ENCODE measurements at places on chromosomes 1 and 21.

DNA sequence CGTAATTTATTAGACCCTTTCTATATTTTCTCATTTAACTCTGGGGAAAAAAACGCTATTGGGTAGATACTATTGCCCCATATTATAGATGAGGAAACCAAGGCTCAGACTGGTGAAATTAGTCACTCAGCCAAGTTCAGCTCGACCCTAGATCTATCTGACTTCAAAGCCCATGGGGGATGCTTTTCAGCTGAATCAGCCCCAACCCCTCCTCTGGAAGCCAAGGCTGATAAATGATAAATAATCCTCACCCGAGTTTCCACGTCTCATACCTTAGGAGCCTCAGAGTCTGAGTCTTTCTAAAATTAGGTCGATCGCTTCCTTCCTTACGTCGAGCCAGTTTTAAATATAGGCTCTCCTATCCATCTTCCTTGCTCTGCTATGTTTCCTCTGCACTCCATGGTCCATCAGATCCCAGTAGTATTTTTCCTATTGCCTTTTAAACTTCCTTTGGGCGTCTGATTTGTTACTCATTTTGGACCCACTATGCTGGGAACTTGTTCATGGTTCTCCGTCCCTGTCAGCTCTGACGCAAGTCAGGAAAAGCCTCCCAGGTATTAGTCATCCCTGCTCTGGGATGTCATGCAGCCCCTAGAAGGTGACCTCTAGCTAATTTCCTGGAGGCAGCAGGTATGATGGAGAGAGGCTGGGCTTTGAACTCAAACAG lies 122.8 kb downstream of the PLPP3 start:
- no peak for DNase-seq

GRCh38 chr1:108503062-108503733 lies 53.1 kb downstream of the NBPF6 start:
- no peak for DNase-seq

GRCh38 chr1:14308460-14308859 lies 290.0 kb upstream of the KAZN start:
- no peak for DNase-seq

- no peak for DNase-seq
Measured at GRCh38 chr1:66752671-66753371, 562 bp downstream of the DYNLT5 start.

DNA sequence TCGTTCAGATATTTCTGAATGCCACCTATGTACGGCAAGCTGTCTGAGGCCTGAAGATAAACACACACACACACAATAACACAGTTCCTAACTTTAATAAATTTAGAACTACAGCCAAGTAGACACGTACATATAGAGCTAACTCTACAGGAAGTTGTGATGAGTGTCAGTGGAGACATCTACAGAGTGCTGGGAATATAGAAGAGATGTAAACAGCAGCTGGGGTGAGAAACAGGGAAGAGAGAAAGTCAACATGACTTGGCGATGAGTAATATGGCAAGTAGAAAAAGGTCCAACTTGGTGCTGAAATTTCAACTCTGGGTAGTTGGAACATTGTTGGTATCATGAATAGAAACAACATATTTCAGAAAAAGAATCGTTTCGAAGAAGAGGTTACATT lies 206.5 kb downstream of the ZP4 start:
- DNase-seq = no peak

- DNase-seq = no peak
Measured at GRCh38 chr1:55007625-55008024, 8.9 kb downstream of the BSND start.

DNA sequence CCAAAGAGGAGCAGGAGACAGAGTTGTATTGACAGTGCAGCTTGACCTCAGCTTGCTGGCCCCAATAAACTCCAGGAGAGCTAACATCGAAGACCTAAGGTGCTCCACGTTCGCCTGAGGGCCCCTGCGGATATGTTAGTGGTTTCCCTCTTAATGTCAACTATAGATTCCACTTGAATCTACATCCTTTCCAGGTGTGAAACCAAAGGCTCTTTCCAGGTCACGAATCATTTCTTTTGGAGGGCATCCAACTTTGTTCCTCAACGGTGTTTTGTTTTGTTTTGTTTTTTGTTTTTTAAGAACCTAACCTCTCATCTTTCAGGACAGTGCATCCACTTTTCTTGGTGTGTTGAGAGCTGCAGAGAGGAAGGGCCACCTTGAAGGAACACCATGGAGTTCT lies 267.6 kb upstream of the SGIP1 start:
- no peak for DNase-seq

DNA sequence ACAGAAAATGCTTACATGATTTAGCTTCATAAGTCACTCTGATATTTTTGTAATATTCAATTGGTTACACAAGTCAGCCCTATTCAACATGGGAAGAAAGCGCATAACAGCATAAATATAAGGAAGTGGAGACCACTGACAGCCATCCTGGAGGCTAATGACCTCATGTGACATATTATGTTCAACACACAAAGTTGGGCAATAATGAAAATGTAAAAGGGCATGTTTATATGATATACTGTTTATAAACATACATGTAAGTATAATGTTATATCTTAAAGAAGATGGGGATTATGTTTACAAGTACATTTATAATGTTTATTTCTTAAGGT lies 30.2 kb downstream of the EVI5 start:
- no peak for DNase-seq

- DNase-seq = no peak
Measured at GRCh38 chr1:44431861-44432260, 26.8 kb downstream of the RNF220 start.

DNA sequence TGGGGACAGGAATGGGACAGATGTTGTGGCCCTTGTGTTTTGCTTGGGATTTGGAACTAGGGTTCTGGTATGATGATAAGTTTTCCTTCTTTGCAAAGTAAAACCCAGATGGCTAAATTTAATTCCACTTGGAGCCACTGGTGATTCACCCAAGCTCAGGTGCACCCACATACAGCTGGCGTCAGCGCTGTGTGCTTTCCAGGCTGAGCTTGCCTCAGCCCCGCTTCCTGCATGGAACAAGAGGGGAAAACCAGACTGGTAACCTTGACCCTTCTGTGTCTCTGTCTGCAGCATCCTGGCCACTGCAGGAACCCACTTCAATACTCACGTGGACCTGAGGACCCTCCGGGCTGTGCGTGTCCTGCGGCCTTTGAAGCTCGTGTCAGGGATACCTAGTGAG lies 94.2 kb downstream of the CACNA1E start:
- DNase-seq = no peak

DNA sequence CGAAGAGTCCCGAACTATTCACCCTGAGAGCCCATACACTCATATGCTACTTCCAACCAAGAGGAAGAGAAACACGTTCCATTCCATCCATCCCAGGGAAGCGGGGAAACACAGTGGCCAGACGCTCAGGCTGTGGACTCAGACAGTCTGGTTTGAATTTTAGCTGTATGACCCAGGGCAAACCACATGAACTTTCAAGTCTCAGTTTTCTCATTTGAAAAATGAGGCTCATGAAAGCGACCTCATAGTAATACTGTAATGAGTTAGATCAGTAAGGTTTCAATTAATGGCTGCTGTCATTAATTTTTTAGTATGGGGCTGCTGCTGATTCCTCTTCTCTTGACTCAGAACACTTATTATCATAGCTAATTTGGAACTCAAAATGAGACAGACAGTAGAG lies 1.5 kb downstream of the FCRL4 start:
- no peak for DNase-seq

DNA sequence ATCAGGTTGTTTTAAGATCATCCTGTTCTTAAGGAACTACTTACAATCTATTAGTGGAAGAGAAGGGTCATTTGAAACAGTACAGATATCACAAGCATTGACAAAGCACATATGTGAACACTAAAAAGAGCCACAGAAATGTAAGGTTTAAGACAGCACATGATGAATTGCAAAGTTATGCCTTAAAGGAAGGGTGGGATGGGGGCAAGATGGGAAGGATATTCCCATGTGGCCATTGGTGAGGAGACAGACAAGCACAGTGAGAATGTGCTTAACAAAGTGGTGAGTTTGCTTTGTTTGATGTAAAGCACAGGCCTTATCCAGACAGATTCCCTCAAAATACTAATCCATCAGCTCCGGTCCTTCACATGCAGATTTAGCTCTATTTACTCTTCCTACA lies 151.6 kb upstream of the IVNS1ABP start:
- DNase-seq = no peak

DNA sequence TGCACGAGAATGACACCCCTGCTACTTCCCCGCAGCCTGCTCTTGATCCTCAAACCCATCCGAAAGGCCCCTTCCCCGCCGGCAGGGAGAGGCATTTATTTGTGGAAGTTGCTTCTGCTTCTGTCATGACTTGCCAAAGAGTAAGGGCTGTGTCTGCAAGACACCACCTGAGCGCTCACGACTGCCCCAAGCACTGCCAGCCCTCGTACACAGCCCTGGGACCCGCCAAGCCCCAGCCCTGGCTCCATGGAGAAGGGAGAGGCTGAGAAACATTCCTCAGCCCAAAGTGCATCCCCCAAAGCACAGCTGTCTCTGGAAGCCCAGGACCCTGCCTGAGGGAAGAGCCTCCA lies 6.3 kb upstream of the TPRG1L start:
- no peak for DNase-seq

- no peak for DNase-seq
Measured at GRCh38 chr21:17391811-17392340, 121.0 kb upstream of the CXADR start.

GRCh38 chr1:63403386-63403785 lies 36.0 kb downstream of the ALG6 start:
- no peak for DNase-seq

GRCh38 chr1:205849619-205850355 lies at the start of gene PM20D1:
Gene PM20D1 (minus strand): TSS chr1:205850132. CDS start chr1:205850072, 60 bp downstream.
- peak; percentile 79 for DNase-seq

GRCh38 chr1:6783936-6784559 lies 1.2 kb upstream of the CAMTA1 start:
- no peak for DNase-seq

GRCh38 chr1:89698624-89699023 lies 65.7 kb downstream of the LRRC8C start:
- no peak for DNase-seq

GRCh38 chr1:89786628-89787214 lies 34.1 kb upstream of the LRRC8D start:
- no peak for DNase-seq

DNA sequence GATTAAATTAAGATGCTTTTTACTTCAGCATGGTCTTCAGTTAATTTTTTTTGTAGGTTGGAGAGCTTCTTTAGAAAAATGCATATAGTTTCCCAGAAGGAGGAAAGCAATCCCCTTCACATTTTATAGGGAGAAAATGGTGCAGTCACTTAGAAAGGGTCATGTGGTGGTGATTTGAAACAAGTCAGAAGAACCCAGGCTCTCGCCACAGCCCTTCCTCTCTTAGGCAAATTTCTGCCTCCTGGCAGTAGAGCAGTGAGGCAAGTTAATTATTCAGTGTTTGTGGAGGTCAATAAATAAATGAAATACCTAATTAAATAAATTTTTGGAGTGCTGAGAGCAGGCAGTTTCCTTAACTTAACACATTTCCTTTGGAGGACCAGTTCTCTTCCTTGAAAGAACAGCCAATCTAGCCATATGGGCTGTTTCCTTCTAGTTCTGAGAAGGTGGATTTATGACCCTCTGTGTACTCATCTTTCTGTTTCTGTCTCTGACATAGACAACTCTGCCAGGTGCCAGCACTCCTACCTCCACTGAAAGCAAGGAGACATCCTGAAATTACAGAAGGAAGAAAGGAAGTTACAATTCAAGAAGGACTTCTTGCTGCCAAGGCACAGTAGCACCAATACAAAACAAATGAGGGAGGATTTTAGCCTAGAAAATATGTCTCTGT lies 19.0 kb upstream of the POGZ start:
- no peak for DNase-seq

GRCh38 chr21:45631540-45631939 lies 12.0 kb upstream of the PCBP3 start:
- DNase-seq = no peak

DNA sequence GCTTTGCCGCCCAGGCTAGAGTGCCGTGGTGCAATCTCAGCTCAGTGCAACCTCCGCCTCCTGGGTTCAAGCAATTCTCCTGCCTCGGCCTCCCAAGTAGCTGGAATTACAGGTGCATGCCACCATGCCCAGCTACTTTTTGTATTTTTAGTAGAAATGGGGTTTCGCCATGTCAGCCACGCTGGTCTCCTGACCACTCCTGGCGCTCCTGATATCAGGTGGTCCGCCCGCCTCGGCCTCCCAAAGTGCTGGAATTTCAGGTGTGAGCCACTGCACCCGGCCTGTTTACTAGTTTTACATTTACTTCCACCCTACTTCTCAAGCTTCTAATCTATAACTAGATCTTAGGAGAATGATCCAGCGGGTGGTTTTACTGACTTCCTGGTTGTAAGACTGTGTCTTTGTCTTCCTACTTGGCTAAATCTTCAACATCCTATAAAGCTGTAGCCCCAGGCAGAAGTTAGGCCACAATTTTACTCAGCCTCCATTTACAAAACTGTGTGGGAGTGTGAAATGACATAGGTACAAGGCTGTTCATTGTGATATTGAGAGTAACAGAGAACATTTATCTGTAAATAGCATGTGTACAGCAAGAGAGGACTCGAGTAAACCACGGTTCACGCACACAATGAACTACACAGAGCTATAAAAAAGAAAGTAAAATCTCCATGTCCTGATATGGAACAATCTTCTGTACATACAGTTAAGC lies 9.6 kb upstream of the POU2F1 start:
- DNase-seq = no peak

DNA sequence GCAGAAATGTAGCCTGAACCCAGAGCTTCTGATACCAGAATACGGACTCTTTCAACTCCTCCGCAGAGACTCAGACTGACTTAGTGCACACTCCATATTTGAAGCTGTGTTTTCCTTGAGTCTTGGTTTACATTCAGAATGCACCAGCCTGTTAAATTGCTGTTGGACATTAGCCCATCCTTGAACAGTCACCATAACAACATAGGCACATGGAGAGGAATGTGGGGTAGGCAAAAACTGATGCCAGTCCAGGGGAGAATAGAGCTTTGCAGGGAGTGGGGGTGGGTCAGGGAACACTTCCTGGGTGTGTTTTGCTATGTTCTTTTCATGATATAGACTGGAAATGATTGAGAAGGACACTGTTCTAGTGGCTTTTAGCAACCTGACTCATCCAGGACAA lies 76.3 kb upstream of the CACNA1E start:
- no peak for DNase-seq

DNA sequence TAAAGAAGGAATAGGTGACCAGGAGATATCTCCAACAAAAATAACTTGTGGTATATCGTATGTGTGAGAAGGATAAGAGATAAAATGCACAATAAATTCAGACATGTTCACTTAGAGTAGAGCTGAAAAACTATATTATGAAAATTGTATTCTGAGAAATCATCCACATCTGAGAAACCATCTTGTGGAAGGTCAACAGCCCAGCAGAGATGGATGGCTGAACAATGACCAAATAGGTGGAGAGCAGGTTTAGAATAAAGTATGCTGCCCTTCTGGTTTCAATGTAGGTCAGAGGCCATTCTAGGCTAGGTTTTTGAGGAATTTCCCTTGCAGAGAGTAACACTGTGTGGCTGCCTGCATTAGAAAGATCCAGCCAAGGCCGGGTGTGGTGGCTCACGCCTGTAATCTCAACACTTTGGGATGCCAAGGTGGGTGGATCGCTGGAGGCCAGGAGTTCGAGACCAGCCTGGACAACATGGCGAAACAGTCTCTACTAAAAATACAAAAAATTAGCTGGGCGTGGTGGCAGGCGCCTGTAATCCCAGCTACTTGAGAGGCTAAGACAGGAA lies 8.8 kb upstream of the UAP1 start:
- DNase-seq = no peak
